ENCODE measurements at places on chromosomes 13 and 19.

DNA sequence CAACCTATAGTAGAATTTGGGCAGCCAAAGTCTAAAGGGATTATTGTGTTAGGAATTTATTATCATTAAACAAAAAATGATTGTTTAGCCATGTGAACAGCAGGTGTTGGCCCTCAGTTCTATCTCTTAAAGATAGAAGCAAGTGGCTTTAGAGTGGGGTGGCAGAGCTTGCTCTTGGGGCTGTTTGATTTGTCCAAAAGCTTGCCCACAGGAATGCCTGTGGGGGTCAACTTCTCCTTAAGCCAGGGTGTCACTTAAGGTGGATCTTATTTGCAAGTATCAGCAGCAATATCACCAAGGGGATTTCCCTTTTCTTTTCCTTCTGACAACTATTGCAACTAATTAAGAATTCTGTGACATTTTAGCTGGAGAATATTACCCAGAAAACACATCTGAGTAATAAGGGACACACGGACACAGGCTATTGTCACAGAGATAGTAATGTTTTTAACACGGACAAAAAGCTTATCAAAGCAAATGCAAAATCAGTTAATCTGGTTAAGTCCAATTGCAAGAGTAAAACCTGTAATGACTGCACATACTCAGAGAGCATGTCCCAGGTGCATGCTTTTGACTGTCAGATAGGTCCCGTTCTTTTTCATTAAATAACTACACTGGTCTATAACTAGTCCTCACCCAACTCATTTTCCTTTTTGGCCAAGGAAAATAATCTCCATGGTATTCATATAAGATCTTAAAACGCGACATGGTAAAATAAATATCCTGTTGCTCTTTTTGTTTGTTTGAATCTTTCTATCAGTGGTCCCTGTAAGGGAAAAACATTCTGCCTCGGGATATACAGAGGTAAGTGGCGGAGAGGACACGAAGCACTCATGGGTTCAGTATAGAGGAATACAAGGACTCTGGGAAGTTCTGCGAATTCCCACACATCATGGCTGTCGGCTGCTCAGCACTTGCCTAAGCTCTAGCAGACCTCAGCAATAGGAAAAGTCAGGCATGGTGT lies 172.1 kb upstream of the RFC3 start:
- no peak for DNase-seq

DNA sequence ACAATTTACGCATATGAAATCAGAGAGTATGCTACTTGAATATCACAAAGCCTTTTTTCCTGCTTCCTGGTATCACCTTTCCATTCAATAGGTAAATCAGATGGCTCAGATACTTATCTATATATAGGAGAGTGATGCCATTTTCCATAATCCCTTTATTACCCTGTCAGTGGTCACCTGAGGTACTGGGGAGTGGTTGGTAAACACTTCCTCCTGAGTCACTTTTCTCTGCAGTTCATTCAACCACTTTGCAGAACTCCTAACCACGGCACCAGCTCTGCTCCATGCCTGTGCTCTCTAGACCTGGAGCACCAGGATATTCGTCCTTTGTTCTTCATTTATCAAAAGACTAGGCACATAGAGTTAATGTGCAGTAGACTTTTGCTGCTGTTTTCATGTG lies 748.5 kb upstream of the KLHL1 start:
- no peak for DNase-seq

- no peak for DNase-seq
These were observed 379.2 kb upstream of the MIR17HG start for GRCh38 chr13:90968166-90968904.

DNA sequence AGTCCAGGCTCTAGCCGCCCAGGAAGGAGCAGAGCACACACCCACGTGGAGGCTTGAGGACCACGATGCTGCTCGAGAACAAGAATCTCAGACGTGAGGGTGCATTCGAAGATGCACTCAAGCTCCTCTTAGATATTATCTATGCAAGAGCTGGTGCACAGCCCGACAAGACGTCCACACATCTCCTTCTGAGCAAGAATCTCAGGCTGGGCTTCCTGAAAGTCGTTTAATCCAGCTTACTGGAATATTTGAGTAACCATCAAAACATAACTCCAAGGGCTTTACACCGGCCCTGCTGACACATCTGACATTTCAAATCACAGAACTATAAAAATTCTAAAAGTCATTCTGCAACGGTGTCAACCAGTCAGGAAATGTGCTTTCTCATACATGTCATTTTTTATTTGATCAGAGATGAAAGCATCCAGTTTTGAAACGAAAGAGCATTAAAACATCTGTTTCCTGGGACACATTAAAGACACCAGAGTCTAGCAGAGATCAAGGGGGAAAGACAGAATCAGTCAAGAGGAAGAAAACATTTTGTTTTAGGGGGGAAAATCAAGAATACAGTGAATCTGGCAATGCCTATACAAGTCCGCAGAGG lies 177.7 kb upstream of the IRS2 start:
- DNase-seq = peak; percentile 18

DNA sequence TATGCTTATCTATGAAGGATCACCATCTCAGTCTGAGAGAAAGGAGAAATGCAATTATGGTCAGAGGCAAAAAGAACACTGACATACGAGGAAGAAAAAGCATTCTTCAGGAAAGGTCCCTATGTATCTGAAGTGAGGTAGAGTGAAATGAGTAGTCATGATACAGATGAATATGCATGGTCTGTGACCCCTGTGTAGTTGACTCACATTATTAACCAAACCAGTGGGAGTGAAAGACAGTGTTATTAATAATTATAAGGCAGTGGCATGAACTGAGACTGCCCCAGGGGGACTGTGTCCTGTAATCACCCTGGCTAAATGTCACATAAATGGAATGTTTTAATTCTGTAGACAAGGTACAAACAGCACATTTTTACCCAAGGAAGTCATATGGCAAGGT lies 1320.2 kb upstream of the PCDH9 start:
- no peak for DNase-seq

GRCh38 chr13:110983241-110983640 lies 68.4 kb upstream of the ANKRD10 start:
- peak; percentile 83 for DNase-seq

DNA sequence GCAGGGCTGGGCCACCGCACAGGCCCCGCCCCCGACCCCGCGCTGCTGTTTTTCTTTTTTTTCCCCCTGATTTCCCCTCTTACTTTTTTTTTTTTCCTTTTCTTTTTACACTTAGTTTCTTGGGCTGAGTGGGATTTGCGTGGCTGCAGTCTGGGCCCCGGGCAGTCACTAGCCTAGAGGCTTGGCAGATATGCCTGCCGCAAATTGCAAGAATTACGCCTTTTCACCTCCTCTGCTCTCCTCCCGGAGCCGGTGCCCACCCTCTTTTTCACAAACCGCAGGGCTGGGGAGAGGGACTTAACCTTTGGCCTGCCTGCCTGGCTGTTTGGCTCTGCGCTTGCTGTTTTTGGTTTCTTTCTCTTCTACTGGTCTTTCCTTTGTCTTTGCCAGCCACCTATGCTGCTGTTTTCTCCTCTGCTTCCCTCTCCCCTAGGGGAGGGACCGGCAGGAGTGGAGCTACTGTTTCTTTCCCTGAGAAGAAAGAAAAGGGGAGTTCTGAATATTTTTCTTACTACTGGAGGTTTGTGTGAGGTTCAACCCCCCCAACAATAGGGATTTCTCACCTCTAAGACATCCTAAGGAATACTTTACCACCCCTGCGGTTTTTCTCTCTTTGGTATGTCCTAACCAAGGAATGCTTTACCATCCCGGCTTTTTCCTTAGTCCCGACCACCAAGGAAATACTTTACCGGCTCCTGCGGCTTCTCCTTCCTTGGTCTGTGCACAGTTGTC lies 11.0 kb downstream of the ZNF552 start:
- peak; percentile 84 for DNase-seq

GRCh38 chr19:4326215-4326836 lies 12.3 kb downstream of the STAP2 start:
- no peak for DNase-seq

DNA sequence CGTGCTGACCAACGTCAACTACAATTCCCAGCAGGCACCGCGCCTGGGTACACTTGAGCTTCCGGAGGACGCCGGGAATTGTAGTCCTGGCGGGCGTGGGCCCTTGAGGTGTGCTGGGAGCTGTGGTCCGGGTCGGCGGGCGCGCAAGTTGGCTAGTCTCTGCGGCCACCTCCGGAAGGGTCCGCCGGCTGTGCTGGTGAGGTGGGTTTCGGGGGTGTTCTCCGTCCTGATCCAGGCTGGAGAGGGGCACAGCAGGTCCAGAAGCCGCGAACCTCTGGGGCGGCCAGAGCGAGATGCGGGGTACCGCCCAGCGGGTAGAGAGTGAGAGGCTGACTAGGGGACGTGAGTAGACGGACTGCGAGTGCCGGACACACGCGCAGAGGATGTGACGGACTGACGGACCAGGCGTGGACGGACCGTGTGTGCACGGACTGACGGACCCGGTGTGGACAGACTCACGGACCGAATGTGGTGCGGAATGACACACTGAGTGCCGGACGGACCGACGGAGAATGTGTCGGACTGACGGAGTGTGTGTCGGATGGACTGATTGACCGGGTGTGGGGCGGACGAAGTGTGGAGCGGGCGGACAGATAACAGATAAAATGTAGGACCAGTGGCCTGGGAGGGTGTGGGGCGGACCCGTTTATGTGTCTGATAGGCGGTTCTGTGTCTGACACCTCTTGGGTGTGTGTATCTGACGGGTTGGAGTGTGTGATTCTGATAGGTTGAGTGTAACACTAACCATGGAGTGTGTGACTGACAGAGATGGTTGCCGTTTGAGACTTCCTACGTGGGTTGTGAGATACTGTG lies at the start of gene ZSCAN22:
TSS of gene ZSCAN22 (plus strand) at position 81 of the 813 bp plus-strand sequence. CDS start 7,809 bp downstream, outside the sequence.
- peak; percentile 96 for DNase-seq

GRCh38 chr13:31896427-31896826 lies 135.1 kb upstream of the FRY start:
- DNase-seq = peak; percentile 95

DNA sequence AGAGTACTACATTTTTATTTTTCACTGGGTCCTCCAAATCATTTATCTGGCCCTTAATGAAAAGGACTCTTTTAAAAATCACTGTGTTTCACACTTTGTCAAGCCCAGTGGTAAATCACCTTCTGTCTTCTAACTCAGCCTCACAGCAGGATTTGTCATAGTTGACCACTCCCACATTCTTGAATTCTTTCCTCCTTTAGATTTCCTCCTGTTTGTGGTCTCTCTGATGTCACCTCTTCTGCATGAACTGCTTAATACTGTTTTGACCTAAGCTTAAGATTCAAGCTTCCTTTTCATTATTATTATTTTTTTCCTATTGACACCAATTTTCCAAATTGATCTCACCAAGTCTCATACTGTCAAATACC lies 899.8 kb upstream of the MIR17HG start:
- DNase-seq = peak; percentile 16

GRCh38 chr13:30119476-30119875 lies 187.9 kb downstream of the KATNAL1 start:
- DNase-seq = peak; percentile 96

GRCh38 chr13:51912091-51912490 lies 50.3 kb downstream of the CCDC70 start:
- DNase-seq = no peak

DNA sequence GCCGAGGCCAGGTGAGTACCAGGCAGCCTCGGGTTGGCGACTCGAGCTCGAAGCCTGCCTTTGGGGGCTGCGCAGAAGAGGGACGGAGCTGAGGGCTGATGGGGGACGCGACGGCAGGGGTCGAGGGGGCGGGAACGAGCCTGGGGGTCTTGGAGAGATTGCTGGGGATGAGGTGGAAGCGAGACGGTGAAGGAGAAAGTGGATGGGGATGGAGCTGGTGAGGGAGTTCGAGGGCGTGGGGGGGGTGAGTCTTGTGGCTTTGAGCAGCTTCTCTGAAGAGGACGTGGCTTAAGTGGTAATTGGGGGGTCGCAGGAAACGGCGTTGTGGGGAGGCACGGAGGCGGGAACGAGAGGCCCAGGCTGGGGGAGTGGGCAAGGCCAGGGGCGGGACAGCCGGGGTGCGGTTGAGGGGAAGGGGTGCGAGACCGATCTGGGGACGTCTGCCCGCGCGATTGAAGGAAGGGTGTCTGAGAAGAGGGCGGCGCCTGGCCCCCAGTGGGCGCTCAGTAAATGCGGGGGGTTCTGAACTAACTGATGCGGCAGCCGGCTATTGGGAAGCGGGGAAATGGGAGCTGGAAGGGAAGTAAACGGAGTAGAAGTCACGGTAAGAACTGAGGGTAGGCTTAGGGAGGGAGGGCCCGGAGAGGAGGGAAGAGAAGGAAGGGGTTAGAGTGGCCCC lies 426 bp downstream of the MYO9B start:
- peak; percentile 34 for DNase-seq

DNA sequence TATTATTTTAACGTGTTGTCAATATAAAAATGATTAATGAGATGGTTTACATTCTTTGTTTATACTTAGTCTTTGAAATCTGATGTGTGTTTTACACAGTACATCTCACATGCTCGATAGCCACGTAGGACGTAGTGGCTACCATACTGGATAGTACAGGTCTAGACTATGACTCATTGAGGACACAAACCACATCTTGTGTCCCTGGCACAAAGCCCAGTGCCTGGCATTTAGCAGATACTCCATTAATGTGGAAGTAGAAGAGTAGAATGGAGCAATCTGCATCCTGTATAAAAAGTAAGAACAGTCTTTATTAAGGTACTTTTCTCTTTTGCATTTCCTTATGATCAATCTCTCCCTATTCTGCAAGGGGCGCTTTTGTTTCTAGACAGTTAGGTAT lies 49.0 kb upstream of the FRY start:
- peak; percentile 99 for DNase-seq

DNA sequence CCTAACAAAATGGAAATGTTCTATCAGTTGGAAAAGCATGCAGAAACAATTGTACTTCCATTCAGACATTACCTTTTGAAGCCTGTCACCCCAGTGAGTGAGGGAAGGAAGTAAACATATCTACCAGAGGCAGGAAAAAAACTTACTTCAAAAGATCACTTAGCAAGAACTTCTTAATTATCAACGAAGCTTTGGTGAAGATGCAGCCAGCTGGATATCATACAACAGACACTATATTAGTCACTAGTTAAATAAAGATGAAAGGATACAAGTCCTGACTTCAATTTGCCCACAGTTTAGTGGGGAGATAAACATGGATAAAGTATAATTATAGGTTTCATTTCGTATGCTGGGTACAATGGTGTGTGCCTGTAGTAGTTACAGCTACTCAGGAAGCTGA lies 148.8 kb downstream of the TNFRSF19 start:
- peak; percentile 19 for DNase-seq

DNA sequence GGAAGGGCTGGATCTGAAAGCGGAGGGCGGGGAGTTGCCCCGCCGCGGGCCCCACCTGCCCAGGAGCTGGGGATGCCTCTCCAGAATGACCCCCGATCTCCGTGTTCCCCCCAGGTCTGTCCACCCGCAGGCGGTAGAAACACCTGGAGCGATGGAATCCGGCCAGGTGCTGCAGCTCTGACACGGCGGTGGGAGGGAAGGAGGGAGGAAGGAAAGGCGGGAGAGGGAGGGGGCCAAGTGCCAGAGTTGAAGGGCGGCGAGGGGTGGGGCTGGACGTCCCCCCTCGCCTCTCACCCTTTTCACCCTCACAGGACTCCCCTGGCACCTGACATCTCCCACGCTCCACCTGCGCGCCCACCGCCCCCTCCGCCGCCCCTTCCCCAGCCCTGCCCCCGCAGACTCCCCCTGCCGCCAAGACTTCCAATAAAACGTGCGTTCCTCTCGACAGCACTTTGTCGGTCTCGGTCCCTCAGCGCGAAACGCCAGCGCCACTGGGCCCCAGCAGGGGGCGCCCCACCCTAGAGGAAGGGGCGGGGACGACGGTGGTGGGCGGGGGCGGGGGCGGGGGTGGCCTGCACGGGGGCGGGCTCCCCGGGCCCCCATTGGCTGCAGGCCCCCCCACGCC lies 337 bp upstream of the FXYD7 start:
- peak; percentile 29 for DNase-seq
